ENCODE measurements at places on chromosomes 16 and 17.

GRCh38 chr16:55101026-55101425, 170.4 kb downstream of the IRX5 start:
- no peak for DNase-seq

- DNase-seq = no peak
Measured at GRCh38 chr17:27755706-27756466, 44.4 kb downstream of the NOS2 start.

- DNase-seq = peak; percentile 99
Measured at GRCh38 chr17:81860756-81861568, 627 bp upstream of the P4HB start.

DNA sequence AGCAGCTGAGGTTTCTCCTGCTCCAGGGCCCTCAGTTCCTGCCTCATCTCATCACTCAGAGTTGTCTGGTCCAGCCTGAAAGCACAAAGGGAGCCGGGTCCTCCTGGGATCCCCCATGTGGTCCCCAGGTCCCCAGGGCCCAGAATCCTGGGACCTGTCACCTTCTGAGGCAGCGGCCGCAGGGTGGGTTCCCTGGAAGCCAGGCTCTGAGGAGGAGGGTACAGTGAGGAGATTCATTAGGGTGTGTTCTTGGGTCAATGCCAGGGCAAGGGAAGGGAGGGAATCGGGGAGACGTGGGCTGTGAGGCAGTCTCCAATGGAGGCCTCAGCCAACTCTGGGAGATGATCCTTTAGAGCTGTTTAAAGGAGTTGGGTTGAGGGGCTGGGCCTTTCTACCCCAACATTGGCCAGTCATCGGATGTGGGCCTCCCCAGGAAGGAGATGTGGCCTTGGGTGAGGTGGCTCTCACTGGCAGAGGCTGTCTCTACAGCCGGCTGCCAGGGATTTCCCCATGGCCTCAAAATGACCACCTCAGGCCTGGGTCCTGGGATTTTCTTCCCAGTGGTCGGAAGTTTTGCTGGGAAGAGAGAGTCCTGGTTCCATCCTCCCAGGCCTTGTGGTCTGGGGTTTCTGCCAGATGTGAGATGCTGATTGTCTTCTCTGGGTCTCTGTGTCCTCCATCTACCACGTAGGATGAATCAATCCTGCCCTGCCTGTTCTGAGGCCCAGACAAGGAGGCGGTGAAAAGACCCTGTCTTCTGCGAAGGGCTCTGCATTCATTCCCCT, 47.3 kb downstream of the NLRP1 start:
- no peak for DNase-seq

DNA sequence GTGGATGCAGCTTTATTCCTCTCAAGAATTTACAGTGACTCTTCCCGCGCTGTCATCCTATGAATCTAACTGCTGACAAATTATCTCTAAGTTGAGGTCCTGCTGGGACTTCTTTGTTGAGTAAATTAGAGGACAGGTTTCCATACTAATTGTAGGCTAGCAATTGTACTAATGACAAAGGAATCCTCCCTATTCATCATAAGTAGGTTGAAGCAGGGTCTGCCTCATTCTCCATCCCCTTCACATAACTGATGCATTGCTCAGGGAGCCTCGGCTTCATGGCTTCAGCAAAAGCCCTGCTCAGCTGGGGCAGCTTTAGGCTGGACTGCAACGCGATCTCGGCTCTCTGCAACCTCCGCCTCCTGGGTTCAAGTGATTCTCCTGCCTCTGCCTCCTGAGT, 83.1 kb upstream of the IRX6 start:
- no peak for DNase-seq

DNA sequence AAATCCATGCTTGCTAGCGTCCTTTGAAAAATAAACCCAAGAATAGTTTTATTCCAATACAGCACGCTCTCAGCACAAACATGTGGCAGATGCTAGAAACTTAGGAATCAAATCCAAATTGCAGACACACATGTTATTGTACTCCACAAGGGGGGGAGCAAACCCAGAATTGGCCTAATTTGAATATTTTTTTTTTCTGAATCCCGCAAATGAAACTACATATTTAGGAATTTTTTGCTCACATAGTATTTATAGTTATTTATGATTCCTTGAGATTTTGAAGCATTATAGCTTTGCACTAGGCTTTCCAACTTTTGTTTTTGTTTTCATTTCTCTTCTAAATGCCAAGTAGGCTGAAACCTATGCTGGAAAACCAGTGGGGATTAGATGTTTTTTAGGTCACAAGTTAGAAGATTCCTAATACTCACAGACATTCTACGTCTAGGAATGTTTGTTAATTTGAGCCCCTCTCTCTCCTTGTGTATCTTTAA, 59.3 kb upstream of the CDH11 start:
- DNase-seq = no peak
